DND-41 (cell line): ENCODE measurements at places on chromosomes 4 and X.

GRCh38 chrX:66632473-66632872, 6.4 kb downstream of the EDA2R start:
- no peaks in the 10 kb centered on the region for H3K4me1 ChIP-seq
- no peaks in the 10 kb centered on the region for H3K36me3 ChIP-seq
- H3K4me3 ChIP-seq, result no peak overlapping the region

DNA sequence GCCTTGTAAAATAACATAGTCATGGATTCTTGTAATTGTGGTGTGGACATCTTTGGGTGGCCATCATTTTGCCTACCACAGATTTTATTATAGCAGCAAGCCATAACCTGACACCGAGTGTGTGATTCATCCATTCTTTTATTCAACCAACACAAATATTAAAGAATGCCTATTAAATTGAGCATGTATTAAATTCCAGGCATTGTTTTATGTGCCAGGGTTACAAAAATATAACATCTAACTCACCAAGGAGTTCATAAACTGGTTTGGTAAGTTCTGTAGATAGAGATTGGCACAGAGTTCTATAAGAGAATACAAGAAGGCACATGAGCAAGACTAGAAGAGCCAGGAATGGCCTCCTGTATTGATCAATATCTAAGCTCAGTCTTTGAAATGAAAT, 18.0 kb downstream of the NBDY start:
- H3K4me3 ChIP-seq, result no peak overlapping the region
- H3K27ac ChIP-seq, result no peak overlapping the region
- H3K36me3 ChIP-seq, result peaks cover 8% of the 10 kb centered on the region; the same call in 1 of the 2 replicates
- no peak for DNase-seq

DNA sequence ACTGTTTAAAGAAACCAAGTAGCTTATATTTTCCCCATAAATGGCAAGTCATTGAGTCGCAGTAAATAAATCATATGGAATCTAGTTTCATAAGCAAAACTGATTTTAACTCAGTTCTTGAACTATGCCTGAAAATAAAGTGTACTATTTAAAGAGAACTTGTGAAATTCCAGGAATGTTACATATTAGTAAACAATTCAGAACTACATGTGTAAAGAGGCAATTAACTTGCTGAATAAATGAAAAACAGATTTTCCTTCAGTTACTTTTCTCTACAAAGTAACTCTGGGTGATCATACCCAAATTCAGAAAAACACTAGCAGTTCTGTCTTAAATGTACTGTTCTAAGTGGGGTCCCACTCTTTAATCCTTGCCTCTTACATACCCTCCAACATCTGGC, 236.1 kb upstream of the EDNRA start:
- no peak overlapping the region for H3K4me3 ChIP-seq
- H3K27me3 ChIP-seq, result no peaks in the 10 kb centered on the region
- DNase-seq, result no peak
- no peak overlapping the region for H3K27ac ChIP-seq

DNA sequence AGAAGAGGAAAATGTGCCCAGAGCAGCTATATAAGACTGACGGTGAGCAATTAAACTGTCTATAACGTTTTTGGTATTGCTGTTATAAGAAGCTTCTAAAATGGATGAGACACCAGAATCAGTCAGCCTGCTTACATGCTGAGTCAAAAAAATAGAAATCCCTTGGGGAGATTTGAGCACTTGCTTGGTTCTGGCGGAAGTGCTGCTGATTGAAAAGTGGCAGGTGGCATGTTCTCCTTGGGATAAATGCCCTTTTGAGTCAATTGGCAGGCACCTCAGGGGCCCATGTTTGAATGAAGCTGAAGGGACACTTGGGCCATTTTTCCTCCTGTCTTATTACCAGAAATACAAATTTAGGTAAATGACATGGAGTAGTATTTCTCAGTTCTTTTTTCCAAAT, 148.7 kb downstream of the PTCHD1 start:
- H3K27ac ChIP-seq, result no peak overlapping the region
- no peaks in the 10 kb centered on the region for H3K36me3 ChIP-seq
- DNase-seq, result no peak
- no peaks in the 10 kb centered on the region for H3K4me1 ChIP-seq

GRCh38 chr4:77579406-77580076, 26.1 kb upstream of the CXCL13 start:
- no peaks in the 10 kb centered on the region for H3K36me3 ChIP-seq
- no peak for DNase-seq
- H3K4me3 ChIP-seq, result no peak overlapping the region
- no peak overlapping the region for H3K27ac ChIP-seq
- no peaks in the 10 kb centered on the region for H3K4me1 ChIP-seq

- no peaks in the 10 kb centered on the region for H3K4me1 ChIP-seq
- H3K27ac ChIP-seq, result no peak overlapping the region
- H3K4me3 ChIP-seq, result no peak overlapping the region
- H3K36me3 ChIP-seq, result no peaks in the 10 kb centered on the region
Observed at GRCh38 chr4:86818841-86819240, 30.3 kb downstream of the SLC10A6 start.

GRCh38 chrX:103878466-103879122, 46.5 kb upstream of the RAB9B start:
- H3K27ac ChIP-seq, result no peak overlapping the region
- H3K36me3 ChIP-seq, result no peaks in the 10 kb centered on the region
- no peaks in the 10 kb centered on the region for H3K4me1 ChIP-seq

DNA sequence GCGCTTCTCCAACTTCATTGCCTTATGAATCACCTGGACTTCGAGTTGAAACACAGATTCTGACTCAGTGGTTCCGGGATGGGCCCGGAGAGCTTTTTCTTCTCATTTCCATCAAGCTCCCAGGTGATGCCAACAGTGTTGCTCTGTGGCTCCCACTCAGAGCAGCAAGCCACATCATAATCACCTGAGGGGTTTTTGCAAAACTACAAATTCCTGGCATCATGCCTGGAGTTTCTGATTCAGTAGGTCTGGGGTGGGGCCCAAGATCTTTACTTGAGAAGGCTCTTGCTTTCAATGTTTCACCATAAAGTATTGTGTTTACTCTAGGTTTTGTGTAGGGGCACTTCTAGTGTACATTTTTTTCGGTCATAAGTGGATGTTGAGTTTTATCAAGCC, 7.0 kb downstream of the MTM1 start:
- no peaks in the 10 kb centered on the region for H3K36me3 ChIP-seq
- no peak overlapping the region for H3K4me3 ChIP-seq
- H3K27ac ChIP-seq, result no peak overlapping the region

- no peaks in the 10 kb centered on the region for H3K36me3 ChIP-seq
- H3K4me3 ChIP-seq, result no peak overlapping the region
- no peak for DNase-seq
- H3K4me1 ChIP-seq, result no peaks in the 10 kb centered on the region
- H3K27me3 ChIP-seq, result no peaks in the 10 kb centered on the region
- no peak overlapping the region for H3K27ac ChIP-seq
Observed at GRCh38 chr4:185587427-185588161, 52.3 kb upstream of the PDLIM3 start.

DNA sequence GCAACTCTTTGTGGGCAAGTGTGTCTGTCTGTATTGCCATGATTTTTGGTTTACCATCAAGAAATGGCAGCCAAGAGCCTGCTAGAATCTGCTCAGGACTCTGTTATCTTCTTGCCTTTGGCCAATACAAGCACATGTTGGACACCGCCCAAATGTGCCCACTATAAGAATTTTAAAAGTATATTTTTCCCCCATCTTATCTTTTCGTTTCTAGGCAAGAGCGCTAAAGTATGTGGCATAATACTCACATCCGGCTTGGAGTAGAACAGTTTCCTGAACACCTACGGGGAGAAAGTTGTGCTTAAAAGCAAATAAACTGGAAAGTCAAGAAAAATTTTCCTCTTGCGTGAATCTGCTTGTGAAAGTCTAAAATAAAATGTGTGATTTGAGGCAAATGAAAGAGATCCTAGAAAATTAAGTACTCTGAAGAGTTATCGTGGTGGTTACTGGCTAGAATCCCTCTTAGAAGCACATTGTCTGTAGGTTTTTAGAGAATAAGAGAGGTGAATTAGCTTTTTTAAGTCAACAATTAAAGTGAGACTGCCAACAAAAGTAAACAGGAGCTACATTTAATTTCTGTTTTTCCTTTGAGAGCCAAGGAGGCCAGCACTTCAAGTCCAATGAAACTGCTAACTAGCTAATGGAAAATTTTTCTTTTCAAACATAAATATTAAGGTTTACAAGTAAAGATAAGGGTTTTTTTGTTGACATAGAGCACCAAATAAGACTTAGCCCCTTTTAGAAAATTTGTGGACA, 220.2 kb downstream of the SOWAHB start:
- no peak for DNase-seq
- H3K4me3 ChIP-seq, result no peak overlapping the region
- no peaks in the 10 kb centered on the region for H3K27me3 ChIP-seq
- no peaks in the 10 kb centered on the region for H3K4me1 ChIP-seq
- no peaks in the 10 kb centered on the region for H3K36me3 ChIP-seq

DNA sequence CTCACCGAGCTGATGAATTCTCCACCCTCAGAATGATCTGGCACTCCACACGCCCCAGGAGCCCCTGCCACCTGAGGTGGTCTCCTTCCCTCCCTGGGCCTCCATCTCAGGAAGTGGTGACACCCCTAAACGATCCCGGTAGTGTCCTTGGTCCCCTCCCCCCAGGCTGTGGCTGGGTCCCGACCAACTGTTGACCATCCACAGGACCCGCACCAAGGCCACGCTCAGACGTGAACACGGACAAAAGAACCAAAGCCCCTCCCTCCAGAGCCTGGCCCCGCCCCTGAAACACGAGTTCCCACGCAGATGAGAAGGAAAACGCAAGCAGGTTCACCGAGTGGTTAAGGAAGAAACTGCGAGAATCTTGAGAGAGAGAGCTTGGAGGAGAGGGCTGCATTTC, 16.6 kb downstream of the LRPAP1 start:
- H3K27ac ChIP-seq, result no peak overlapping the region
- H3K36me3 ChIP-seq, result peaks cover 95% of the 10 kb centered on the region
- no peaks in the 10 kb centered on the region for H3K27me3 ChIP-seq
- no peaks in the 10 kb centered on the region for H3K4me1 ChIP-seq
- H3K4me3 ChIP-seq, result no peak overlapping the region
- DNase-seq, result no peak

GRCh38 chrX:10244915-10245622, 88.3 kb downstream of the CLCN4 start:
- H3K4me1 ChIP-seq, result no peaks in the 10 kb centered on the region
- no peaks in the 10 kb centered on the region for H3K27me3 ChIP-seq
- no peak overlapping the region for H3K4me3 ChIP-seq
- no peaks in the 10 kb centered on the region for H3K36me3 ChIP-seq

DNA sequence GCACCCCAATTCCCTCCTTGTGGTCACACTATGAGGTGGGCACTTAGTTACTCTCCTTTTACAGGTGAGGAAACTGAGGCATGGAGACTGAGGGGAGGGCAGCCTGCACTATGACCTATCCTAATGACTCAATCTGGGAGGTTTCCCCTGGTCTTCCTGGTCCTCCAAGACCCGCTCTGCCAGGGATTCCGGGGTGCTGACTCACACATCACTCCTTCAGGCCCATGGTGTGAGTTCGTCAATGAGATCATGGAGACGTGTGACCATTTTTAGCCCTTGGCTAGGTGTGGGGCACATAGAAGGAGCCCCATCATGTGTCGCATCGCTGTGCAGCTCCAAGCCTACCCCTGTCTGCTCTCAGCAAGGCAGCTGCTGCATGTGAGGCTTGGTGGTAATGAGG, 32.4 kb upstream of the BCOR start:
- no peaks in the 10 kb centered on the region for H3K27me3 ChIP-seq
- H3K4me1 ChIP-seq, result peaks cover 19% of the 10 kb centered on the region
- no peaks in the 10 kb centered on the region for H3K36me3 ChIP-seq
- no peak overlapping the region for H3K27ac ChIP-seq
- H3K4me3 ChIP-seq, result no peak overlapping the region

GRCh38 chrX:40260146-40260747, 162.5 kb upstream of the BCOR start:
- no peaks in the 10 kb centered on the region for H3K27me3 ChIP-seq
- peak; percentile 42 for DNase-seq
- peaks cover 6% of the 10 kb centered on the region; the same call in 1 of the 2 replicates for H3K4me1 ChIP-seq

DNA sequence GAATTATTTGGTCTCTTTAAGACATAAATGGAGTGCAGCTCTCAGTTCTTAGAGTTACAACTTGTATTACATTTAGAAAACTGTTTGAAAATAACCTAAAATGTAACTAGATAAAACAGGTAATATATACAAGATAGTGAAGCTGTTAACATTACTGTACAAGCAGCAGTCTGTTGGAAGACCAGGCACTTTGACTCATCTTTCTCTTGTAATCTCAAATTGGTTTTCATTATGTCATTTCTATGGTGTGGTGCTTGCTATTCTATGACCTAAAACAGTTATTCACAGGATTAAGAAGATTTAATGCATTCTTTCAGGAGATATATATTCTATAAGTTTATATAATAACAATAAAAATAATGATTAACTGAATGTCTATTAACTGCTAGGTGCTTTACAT, 282.5 kb upstream of the PITX2 start:
- no peaks in the 10 kb centered on the region for H3K36me3 ChIP-seq
- no peaks in the 10 kb centered on the region for H3K4me1 ChIP-seq
- no peak overlapping the region for H3K4me3 ChIP-seq
- H3K27ac ChIP-seq, result no peak overlapping the region
- no peak for DNase-seq
